Tracheal epithelial cell (primary cell): ENCODE measurements at places on chromosomes 7 and 10. TPM values are rescaled to one million over a fixed set of nuclear protein-coding genes. Genes with fewer than 3 reads are reported as not detected.

ZMIZ1 gene
- total RNA-seq = 9.4 and 10.6 TPM in 2 replicates

PLAU gene
- 72.9 and 837 TPM in 2 replicates for total RNA-seq

SYT15 gene
- total RNA-seq = not detected in 2 replicates

PLXNA4 gene
- under 0.01 TPM in 1 of 2 replicates, not detected in the other for total RNA-seq

TSPAN33 gene
- 3.9 and 4.0 TPM in 2 replicates for total RNA-seq

TDRD1 gene
- total RNA-seq = 1.4 and 1.9 TPM in 2 replicates

CYP3A4 gene
- under 0.01 and 0.21 TPM in 2 replicates for total RNA-seq

VWC2 gene
- total RNA-seq = not detected in 2 replicates

SND1 gene
- total RNA-seq = 197 and 209 TPM in 2 replicates

FBXL13 gene
- total RNA-seq = 0.21 and 0.72 TPM in 2 replicates
